ENCODE measurements at places on chromosomes 3 and 15. TPM values are rescaled to one million over a fixed set of nuclear protein-coding genes. Genes with fewer than 3 reads are reported as not detected.

Gene MRAS
- 232 TPM for total RNA-seq

DNA sequence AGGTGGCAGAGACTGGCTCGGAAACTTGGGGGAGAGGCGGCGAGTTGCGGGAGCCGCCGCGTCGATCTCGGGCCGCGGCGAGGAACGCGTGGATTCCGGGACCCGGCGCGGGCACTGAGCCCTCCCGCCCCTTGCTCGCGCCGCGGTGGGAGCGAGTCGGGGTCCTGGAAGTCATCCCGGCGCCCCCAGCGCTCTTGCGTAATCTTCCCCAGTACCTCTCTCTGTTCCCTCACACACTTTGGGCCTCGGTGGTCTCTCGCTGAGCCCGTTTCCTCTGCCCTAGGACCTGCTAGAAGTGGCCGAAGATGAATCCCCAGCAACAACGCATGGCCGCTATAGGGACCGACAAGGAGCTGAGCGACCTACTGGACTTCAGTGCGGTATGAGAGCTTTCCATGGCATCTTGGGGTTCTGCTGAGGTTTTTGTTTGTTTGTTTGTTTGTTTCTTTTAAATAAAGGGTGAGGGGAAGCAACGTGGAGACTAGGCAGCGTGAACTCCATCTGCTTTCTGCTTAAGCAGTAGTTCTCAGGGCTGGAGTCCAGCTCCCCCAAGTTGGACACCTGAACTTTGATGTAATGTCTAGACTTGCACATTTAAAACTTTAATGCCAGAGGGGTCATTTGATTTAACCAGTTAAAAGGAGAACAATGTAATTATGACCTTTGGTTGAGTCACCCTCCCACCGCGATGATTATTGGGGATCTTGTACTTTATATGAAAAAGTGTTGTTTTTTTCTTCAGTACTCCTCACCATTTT lies 1.3 kb downstream of the TCF12 start:
- no peak for DNase-seq

DNA sequence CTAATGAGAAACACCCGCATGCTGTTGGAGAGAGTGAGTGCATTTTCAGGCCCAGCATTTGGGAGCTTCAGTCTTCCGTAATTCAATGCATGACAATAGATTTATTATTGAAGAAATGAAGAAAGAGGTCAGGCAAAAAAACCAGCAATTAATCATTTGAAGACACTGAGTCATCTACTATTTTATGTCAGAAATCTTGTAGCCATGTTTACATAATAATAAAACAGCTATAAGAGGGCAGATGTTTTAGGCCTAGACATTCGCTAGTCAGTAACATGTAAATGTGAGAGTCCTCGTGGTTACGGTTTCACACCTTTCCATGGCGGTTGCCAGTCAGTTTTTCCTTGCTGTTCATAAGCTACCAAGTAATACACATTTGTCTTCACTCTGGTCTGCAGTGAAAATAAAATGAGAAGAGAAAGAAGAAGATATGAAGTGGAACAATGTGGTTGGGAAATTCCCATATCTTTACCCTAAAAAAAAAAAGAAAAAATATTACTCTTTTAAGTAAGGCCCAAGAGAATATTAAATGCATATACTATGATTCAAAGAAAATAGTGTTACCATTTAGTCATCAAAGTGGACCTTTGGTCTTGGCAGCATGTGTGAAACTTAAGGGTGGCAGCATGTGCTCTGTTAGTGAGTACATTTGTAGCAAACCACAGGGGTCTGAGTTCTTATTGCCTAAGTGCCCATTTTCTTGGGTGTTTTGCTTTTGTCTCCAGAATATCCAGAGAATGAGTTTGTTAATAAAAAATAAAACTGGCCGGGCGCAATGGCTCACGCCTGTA lies 140.5 kb upstream of the TBL1XR1 start:
- DNase-seq, result no peak

- no peak for DNase-seq
These were observed 6.1 kb upstream of the CLSTN2 start for GRCh38 chr3:139928708-139929505.

Gene TMEM43
- 99.3 TPM for total RNA-seq

- no peak for DNase-seq
These were observed 12.4 kb downstream of the NTRK3 start for GRCh38 chr15:88243895-88244787.

DNA sequence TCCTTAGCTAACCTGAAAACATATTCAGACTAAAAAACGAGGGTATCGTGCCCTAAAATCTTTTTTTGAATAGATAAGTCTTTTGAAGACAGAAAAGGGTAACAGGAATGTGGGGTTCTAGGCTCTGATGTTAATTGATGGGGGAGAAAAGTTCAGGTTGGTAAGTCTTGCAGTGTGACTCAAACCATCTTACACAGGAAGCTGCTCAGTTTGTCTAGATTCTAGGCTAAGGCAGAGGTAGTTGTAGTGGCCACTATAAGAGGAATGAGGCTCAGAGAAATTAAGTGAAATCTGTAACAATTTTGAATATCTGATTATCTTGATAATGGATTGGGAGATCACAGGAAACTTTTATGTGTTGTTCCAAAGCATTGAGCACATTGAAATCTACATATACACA lies 267.9 kb downstream of the PDCD6IP start:
- no peak for DNase-seq

DNA sequence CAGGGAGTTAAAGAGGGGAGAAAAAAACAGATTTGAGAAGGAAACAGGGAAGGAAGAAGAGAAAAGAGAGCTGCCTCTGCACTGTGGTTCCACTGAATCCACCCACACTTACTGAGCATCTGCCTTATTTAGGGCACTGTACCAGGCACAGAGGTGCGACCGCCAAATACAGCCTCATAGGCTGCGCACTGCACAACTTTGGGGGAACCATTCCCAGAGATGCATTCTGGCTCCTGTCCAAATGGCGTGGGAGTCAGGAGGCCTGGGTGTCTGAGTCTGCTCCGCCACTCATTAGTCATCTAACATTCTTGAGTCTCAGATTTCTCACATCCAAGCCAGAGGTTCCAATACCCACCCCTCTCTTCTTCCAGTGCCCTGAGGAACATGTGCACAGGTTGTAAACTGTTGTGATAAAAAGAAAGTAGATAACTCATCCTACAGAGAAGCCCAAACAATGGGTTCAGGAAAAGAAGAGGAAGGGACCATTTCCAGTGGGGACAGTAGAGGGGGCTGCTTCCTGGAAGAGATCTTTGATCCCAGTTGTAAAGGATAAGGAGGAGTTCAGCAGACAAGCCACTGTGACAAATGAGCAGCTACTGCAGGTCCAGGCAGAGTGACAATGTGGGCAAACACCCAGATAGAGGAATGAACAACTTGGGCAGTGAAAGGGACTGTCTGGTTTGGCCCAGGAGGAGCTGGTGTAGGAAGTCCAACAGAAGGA lies 254.6 kb downstream of the UACA start:
- no peak for DNase-seq

GRCh38 chr3:15649341-15649740 lies 47.8 kb downstream of the BTD start:
- no peak for DNase-seq

Gene THBS1
- 4,139 TPM for total RNA-seq

- DNase-seq, result no peak
These were observed 21.6 kb upstream of the PSTPIP1 start for GRCh38 chr15:76973362-76973743.

- no peak for DNase-seq
These were observed 138.9 kb downstream of the LPP start for GRCh38 chr3:188292827-188293226.

GRCh38 chr15:51775967-51776816 lies 24.8 kb downstream of the TMOD2 start:
- no peak for DNase-seq

- DNase-seq, result no peak
These were observed 40.7 kb downstream of the ANAPC13 start for GRCh38 chr3:134445095-134445494.

Gene OXSR1
- 51.8 TPM for total RNA-seq

DNA sequence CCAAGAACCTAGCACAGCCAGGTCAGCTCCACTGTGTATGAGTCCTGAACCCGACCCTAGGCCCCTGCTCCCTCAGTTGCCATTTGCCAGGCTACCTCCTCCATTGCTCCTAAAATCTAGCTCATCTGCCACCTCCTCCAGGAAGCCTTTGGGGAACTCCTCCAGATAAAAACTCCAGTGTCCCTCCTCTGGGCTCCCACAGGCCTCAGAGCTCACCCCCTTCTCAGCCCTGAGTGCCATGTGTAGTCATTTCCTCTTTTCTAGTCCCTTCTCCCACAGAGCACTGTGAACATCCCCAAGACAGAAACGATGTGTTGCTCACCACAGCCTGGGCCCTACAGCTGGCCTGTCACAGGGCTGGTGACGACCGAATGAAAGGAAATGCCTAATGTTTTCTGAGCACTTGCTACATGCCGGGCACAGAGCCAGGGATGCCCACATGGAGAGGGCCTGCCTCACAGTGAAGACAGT lies 61.0 kb downstream of the IQSEC1 start:
- DNase-seq, result no peak

GRCh38 chr15:70762469-70763119 lies 764 bp downstream of the UACA start:
- DNase-seq, result no peak

Gene SCAANT1
- total RNA-seq, result not detected

GRCh38 chr3:42871592-42872196 lies 4.0 kb downstream of the CYP8B1 start:
- no peak for DNase-seq

Gene THSD4
- total RNA-seq, result 5.1 TPM

Gene PFKFB4
- total RNA-seq, result 4.6 TPM

GRCh38 chr3:33122991-33123390 lies 9.2 kb downstream of the CRTAP start:
- DNase-seq, result no peak

Gene MYEF2
- total RNA-seq, result 11.0 TPM

DNA sequence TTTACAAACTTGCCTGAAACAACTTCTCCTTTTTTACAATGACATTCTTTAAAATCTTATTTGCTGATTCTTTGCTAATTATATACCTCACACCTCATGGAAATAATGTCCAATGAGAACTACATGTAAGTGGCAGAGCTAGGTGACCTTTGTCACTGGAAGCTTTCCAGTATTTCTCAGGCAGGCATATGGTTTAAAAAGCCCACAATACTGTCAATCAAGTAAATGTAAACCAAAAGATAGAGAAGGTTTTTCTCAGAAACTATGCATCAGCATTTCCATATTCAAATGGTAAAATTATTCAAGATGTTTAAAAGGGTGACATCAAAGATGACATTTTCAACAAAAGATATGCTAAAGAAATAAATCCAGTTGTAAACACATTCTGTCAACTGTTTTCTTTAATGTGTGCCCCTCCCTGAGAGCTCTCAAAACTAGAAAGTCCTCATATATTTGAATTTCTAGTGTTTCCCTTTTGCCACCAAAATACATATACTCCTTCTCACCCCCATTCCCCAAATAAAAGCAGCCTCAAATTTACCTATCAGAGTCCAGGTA lies 10.1 kb upstream of the STRIT1 start:
- DNase-seq, result no peak

Gene GPR156
- total RNA-seq, result 0.42 TPM

Gene MESP1
- 16.0 TPM for total RNA-seq

GRCh38 chr3:183210341-183210740 lies 42.7 kb upstream of the B3GNT5 start:
- no peak for DNase-seq

Gene RPUSD3
- total RNA-seq, result 25.6 TPM

Gene SMAD3
- 71.9 TPM for total RNA-seq

Gene ILDR1
- total RNA-seq, result not detected

- DNase-seq, result no peak
These were observed 37.0 kb upstream of the TRIM71 start for GRCh38 chr3:32780735-32781210.

Gene PRR20G
- not detected for total RNA-seq

Gene CDHR4
- not detected for total RNA-seq

GRCh38 chr15:54789376-54789775 lies 407.4 kb downstream of the RSL24D1 start:
- DNase-seq, result no peak

DNA sequence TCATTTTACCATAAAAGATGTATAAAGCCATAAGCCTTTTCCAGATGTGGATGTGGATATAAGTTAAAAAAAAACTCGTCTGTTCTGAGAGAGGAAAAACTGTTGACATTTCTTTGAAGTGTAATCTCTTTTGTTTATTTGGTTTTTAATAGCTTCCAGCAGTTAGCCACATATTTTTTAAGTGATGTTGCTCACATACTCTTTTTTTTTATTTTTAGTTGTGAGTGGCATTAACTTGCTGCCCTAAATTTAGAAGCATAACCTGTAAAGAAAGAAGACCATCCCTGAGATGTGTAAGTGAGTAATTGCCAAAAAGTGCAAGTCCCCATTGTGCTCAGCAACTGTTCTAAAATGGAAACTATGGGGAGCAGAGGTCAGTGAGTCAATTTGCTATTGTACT lies 415.9 kb upstream of the MDFIC2 start:
- no peak for DNase-seq

DNA sequence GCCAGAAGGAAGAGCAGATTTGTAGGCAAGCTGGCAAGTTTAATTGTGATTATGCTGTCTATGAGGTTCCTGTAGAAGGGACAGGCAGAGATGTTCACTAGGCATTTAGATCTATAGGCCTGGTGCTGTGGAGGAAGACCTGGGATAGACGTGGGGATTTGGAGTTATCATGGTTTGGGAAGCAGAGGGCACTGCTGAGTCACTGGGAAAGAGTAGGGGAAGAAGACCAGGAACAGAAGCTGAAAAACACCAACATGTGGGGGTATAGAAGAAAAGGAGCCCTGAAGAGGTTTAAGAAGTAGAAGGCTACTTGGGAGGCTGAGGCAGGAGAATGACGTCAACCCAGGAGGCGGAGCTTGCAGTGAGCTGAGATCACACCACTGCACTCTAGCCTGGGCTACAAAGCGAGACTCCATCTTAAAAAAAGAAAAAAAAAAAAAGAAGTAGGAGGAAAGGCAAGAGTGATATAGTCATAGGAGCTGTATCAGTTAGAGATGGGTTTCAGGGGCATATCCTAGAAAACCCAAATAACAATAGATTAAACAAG lies 19.3 kb downstream of the GRK7 start:
- peak; percentile 4 for DNase-seq

Gene SCAMP5
- total RNA-seq, result 1.7 TPM

GRCh38 chr15:50880651-50881114 lies 27.8 kb upstream of the AP4E1 start:
- DNase-seq, result no peak

Gene PRICKLE2
- 65.7 TPM for total RNA-seq

DNA sequence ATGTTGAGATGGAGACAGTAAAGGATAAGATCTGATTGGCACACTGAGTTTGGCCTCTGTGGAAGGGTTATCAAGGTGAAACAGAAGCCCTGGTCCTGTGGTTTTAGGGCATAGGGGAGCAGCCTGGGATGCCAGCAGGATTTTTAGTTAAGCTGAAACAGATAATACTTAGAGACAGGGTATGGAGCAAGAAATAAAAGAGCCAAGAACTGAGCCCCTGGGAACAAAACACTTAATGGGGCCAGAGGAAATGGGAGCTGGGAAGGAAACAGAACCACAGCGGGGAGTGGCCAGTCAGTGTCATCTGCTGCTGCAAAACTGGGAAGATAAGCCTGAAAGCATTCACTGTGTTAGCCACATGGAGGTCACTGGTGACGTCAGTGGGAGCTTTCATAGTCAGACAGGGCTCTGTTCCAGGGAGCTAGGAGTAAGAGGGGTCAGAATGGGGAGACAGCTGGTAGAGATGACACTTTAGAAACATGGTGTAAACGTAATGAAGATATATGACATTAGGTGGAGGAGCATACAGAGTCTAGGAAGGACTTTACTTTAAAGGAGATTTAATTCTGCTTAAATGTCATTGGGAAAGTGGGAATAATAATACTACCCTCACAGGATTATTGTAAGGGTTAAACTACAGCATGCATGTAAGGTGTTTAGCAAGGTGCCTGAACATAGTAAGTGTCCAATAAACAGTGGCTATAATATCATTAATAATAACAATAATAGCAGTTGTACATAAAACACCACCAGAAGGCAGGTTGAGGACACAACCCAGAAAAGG lies 172.7 kb upstream of the CTNNB1 start:
- no peak for DNase-seq

All from mesenteric fat pad (tissue), 1 donor.